Common myeloid progenitor, CD34-positive (primary cell): ENCODE measurements at places on chromosomes 4 and X.
A peak's percentile ranks its signal among the peaks of the same experiment; 100 is the strongest.

DNA sequence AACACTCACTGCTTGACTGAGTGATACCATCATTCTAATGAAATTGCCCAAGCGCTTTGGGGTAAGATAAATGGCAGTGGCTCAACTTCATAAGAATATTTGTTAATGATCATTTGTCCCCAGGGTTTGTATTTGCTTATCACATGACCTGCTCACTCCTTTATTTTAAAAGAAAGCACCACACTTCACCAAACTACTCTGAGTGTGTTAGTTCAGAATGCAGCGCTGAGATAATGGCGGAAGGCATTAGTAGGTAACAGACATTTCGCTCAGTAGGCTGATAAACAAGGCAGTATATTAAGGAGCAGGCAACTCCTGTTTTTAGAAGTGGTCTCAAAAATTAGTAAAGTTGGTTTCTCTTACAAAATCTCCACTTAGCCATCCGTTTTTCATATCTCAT, 1.6 kb downstream of the SNX25 start:
- DNase-seq, result peak; percentile 12

DNA sequence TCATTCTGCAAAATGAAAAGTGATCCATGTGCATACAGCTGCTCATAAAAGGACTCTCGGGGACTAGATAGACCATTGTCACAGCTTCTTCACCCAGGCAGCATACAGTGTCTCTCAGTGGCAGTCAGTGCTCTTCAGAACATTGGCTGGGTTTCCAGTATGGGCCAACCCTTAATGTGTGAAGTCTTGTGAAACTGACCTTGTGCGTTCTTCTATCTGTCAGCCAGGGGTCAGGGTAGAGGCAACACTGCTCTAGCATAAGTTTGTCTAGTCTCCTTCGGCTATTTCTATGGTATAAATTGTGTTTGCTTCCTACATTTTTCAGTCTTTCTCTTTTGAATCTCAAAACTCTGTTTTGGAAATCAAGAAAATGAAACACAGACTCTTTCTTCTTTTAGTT, 37.0 kb upstream of the SMIM31 start:
- peak; percentile 4 for DNase-seq

GRCh38 chr4:153166716-153167501, 37.3 kb upstream of the TRIM2 start:
- no peak for DNase-seq

DNA sequence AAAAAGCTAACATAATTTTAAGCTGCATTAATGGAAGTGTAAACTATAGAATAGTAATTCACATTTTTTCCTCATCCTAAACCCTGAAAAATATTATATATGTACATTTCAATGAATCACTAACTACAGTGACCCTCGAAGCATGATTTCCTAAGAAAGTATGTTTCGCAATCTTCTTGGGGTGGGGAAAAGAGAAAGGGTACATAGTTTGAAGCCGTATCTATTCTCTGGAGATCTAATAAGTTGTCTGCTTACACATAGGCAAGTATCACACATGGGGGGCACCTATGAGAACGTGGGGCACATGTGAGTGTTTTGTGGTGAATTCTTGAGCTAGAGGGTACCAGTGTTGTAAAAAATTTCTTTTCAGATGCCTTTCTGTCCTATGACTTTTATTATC, 71.2 kb downstream of the JADE1 start:
- no peak for DNase-seq

DNA sequence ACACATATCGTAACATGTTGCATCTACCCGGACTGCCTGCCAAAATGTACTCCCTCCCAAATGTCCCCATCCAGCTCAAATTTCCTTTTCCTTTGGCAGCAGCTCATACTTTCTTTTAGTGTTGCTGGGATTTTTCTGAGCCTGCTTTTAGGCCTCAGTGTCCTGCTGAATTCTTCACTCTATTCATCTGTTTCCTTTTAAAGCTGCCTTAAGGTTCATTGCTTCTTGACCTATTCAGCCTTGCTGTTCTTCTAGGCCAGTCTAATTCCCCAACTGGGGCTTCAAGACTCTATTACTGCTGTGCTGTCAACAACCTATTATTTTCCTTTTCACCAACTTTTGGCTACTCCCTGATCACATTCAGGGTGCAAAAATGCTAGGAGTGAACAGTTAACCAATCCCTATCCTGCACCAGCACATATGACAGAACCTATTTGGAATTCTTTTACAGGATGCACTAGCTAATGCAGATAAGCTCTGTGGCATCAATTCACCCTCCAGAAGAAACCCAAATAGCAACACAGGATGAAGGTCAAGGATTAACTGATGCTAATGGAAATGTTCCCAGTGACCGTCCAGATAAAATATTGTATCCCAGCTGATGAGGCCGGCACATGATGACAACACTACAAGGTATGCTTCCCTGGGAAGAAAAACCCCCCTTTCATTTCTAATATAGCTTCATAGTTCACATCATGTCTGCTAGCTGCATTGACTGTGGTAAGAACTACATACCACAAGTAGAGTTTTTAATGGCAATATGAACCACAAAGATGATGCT, 114.7 kb upstream of the TTC29 start:
- DNase-seq, result no peak

- peak; percentile 8 for DNase-seq
These were observed 46.1 kb downstream of the PJA1 start for GRCh38 chrX:69119122-69119521.

- no peak for DNase-seq
These were observed 21.2 kb upstream of the UGT8 start for GRCh38 chr4:114577386-114577785.

- DNase-seq, result no peak
These were observed 187.0 kb downstream of the MID1IP1 start for GRCh38 chrX:38988301-38988700.

GRCh38 chrX:19606902-19607301, 91.6 kb upstream of the MAP3K15 start:
- no peak for DNase-seq

DNA sequence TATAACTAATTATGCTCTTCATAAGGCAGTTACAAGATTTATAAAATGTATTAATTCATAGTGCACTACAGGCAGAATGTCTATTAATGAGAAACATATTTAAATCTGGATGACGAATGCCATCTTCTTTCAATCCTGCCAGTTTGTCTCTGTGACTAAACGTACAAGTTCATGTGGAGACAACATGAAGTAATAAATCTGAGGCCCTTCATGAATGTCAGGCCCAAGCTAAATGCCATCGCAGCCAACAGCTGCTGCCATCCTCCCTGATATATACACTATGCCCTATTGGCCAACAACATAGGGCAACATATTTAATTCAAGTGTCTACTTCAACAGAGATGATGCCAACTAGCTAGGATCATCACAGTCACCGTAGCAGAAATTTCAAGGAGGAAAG, 43.7 kb downstream of the TSPAN5 start:
- DNase-seq, result no peak

GRCh38 chr4:21856754-21857153, 91.8 kb downstream of the KCNIP4 start:
- no peak for DNase-seq

DNA sequence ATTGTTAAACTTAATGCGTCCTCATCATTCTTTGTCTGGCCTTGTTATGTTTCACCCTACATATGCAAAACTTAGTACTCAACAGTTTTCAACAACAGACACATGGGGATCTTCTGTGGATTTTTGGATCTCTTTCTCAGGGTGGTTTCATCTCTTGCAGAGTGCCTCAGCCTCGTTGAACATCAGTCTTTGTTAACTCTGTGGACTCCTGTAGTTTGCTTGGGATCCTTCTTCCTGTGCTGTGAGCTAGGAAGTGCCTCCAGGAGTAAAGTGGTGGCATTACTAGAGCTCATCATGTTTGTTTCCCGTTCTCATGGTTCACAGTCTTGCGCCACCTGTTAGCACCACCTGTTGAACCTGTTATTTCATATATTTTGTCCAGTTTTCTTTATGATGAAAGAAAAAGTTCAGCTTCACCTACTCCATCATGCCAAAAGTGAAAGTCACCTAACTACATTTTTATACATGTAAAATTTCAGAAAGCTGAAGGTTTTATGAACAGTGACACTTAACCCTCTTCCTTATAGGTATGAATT, 27.5 kb upstream of the NDUFC1 start:
- DNase-seq, result no peak

DNA sequence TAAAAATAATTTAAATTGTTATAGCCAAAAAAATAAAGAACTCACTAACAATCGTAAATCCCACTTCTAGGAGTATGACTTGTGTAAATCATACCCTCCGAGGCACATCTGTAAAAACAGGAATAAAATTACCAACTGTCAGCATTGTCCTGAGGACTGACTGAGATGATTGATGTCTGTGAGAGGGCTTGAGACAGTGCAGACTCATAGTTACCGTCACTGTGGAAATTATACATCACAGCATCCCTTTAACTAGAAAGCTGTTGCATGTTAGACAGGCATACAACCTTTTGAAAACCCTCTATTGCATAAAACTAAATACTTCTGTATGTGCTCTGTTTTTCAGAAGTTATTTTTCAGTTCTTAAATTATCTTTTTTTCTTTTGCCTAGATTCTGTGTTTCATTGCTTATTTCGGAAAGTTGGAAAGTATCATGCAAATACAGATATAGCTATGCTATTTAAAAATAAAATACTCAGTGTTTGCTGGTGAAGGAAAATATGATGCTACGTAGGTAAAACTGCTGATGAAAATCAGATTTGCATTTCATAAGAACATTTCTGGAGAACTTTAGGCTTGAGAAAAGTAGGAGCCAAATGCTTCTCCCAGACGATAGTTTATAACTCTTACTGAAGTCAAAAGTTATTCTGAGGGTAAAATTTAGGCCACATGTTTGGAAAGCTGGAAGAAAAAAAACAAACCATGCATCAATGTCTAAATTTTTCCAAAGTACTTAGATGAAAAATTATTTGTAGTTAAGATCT, 13.6 kb upstream of the RBPJ start:
- no peak for DNase-seq

GRCh38 chrX:133793626-133794025, 191.8 kb downstream of the GPC3 start:
- DNase-seq, result no peak

DNA sequence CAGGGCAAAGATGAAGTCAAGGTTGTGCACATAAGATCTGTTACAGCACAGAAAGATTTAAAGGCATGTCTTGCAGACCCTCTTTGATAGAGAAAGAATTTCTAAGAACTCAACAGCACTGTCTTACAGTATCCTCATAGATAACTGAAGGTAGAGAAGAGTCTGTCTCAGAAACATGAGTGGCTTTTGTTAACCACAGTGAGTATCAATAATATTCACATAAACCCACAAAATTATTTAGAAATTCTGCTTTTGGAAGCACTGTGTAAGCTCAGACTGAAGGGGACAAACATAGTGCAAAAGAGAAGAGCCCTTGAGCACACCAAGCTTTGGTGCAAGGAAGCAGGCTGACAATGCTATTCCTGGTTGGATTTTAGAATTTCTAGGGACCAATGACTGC, 166.0 kb upstream of the SH3RF1 start:
- DNase-seq, result no peak

GRCh38 chr4:70405765-70406164, 8.0 kb downstream of the OPRPN start:
- DNase-seq, result no peak

DNA sequence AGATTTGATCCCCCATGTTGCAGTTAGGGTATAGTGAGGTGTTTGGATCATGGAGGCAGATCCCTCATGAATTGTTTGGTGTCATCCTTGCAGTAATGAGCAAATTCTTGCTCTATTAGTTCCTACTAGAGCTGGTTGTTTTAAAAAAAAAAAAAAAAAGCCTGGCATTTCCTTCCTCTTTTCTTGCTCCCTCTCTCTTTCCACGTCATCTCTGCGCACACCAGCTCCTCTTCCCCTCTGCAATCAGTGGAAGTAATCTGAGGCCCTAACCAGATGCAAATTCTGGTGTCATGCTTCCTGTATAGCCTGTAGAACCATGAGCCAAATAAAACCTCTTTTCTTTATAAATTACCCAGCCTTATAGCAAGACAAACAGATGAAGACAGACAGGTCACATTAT, 24.5 kb downstream of the WDR17 start:
- DNase-seq, result peak; percentile 80

DNA sequence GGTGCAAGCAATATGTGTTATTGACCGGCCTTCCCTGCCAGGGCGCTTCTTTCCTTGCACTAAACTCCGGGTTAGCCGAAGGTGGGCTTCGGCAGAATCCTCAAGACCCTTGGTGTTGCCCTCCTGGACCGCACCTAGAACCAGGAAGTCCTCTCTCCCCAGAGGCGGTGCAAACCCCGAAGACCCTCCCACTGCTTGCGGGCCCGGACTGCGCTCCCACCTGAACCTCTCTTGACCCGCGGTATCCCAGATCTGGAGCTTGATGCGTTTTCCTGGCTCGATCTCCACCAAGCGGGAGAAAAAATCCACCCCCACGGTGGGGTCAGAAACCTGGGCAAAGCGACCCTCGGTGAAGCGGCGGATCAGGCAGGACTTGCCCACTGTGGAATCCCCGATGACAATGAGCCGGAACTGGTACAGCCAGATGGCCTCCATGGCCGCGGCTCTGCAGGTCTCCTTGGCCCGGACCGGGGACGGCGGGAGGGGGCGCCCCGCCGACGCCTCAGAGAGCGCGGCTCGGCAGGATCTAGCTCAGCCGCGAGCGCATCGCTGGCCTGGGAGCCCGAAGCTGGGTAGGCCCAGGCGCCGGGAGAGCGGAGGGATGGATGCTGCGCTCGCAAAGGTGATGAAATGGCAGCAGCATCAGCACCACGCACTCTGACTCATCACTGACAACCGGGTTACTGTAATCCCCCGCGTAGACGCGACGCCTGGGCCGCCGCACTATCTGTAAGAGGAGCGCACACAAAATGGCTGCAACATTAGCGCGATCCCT, at the start of gene RAB39B:
TSS of gene RAB39B (minus strand) at position 638 of the 775 bp plus-strand sequence. CDS start at position 435, 203 bp downstream.
- DNase-seq, result peak; percentile 81

DNA sequence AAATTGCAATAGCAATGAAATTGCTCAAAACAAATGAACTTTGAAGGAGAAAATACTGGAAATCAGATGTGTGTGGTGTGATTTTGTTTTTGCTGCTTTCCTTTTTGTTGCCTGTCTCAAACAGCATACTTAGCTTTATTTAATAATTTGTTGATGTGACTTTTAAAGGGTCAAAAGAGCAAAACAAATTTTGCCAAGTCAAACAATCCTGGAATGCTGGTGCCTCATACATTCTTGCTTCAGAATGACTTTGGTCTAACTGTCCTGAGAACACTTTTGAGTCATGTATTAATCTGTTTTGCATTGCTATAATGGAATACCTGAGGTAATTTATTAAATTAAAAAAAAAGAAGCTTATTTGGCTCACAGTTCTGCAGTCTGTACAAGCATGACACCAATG, 3.4 kb downstream of the PF4V1 start:
- DNase-seq, result no peak

DNA sequence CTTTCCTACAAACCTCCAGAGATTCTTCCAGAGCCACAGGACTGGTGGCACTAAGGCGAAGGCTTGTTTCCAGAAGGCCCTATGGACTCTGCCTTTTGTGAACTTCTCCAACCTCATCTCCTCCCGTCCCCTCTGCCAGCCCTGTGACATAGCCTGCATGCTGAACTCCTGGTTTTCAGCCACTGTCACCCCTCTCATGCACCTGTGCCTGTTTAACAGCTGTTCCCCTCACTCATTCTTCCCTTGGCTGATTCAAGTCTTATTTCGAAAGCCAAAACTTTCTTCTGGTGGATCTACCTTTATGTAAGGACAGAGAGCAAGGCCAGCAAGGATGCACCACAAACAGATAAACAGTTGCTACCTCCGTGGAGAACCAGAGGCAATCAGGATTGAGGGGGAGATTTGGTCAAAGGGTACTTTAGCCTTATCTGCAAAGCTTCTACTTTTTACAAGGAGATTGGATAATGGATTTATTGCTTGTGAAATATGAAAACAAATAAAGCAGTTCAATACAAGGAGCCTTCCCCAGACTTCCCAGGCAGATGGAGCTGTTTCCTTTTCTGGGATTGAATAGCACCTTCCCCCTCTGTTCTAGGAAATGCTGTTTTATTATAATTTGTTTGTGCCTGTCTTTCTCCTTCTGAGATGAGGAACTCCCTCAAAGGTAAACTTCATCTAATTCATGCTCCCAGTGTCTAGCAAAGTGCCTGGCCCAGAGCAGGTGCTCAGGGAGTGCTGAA, 5.7 kb downstream of the CITED1 start:
- no peak for DNase-seq
